Anterior cingulate cortex (tissue), 58 donors: ENCODE measurements at places on chromosomes 7 and 10.
A peak's percentile ranks its signal among the peaks of the same experiment; 100 is the strongest.

DNA sequence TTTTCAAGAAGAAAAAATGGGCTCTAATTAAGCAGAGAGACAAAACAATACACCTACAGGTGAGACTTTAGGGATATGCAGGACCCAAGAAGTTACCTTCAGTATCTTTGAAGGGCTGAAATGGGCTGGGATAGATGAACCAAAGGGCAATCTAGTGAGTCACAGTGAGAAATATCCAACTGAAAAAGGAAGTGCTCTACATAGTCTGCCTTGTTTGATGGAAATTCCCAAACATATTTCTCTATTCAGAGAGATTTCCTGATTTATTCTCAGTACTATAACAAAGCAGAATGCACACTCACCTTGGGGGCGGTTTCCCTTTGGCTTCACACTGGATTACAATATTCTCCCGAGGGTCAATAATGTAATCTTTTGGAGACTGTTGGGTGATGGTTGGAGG, 104.1 kb upstream of the LAMB4 start:
- DNase-seq, result no peak

GRCh38 chr10:29446327-29446726, 157.5 kb downstream of the LYZL1 start:
- DNase-seq, result no peak

- DNase-seq, result no peak
Measured at GRCh38 chr7:130945411-130945811, 211.4 kb upstream of the KLF14 start.

DNA sequence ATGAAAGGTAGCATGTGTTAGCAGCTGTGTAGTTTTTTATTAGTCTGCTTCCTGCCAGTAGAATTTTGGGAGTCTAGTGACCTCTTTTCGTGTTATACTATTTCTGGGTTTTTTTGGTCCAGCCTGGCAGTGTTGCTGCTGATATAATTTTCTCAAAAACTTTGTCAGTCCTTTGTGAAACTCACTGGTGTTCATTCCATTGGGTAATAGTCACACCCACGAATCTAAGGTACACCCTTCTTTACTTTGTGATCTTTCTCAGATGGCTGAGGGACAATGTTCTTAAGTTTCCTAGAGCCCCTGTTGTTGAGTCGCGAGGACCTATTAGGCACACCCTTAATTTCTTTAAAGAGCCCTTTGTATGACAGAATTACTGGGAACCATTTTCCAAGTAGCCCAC, 52.3 kb downstream of the TPST1 start:
- no peak for DNase-seq

DNA sequence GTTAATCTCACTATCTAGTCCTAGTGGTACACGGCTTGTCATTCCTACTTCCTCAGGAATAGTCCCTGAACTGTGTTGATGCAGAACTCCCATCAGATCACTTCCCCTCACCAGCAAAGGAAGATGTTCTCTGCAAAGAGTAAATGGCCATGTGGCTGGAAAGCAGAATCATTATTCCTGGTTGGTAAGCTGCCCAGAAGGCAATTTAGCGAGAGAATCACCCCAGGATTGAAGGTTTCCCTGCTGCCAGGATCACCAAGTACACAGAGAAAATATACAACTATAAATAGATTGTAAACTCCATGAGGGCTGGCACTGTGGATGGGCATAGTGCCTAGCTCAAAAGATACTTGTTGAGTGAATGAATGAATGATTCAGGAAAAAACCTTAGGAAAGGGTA, 115.0 kb downstream of the GFRA1 start:
- DNase-seq, result no peak

GRCh38 chr7:32047075-32047474, 23.1 kb downstream of the PDE1C start:
- no peak for DNase-seq

GRCh38 chr7:35424869-35425495, 171.1 kb upstream of the TBX20 start:
- peak; percentile 1 for DNase-seq

GRCh38 chr10:48199580-48200377, 74.7 kb downstream of the FRMPD2 start:
- DNase-seq, result no peak

GRCh38 chr7:121530227-121531174, 134.4 kb upstream of the FAM3C start:
- DNase-seq, result no peak

GRCh38 chr7:133815611-133816210, 311.4 kb upstream of the LRGUK start:
- DNase-seq, result no peak

DNA sequence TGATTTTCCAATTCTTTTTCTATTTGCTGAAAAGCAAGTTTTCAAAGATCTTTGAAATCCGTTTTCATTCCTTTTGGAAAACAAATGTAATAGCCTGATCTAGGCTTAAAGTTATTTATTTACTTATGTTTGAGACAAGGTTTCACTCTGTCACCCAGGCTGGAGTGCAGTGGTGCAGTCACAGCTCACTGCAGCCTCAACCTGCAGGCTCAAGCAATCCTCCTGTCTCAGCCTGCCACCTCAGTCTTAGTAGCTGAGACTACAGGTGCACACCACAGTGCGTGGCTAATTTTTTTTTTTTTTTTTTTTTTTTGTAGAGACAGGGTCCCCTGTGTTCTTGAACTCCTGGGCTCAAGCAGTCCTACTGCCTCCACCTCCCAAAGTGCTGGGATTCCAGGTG, 4.6 kb downstream of the ST7 start:
- DNase-seq, result no peak

- DNase-seq, result no peak
Measured at GRCh38 chr7:47455872-47456185, 126.1 kb downstream of the TNS3 start.

DNA sequence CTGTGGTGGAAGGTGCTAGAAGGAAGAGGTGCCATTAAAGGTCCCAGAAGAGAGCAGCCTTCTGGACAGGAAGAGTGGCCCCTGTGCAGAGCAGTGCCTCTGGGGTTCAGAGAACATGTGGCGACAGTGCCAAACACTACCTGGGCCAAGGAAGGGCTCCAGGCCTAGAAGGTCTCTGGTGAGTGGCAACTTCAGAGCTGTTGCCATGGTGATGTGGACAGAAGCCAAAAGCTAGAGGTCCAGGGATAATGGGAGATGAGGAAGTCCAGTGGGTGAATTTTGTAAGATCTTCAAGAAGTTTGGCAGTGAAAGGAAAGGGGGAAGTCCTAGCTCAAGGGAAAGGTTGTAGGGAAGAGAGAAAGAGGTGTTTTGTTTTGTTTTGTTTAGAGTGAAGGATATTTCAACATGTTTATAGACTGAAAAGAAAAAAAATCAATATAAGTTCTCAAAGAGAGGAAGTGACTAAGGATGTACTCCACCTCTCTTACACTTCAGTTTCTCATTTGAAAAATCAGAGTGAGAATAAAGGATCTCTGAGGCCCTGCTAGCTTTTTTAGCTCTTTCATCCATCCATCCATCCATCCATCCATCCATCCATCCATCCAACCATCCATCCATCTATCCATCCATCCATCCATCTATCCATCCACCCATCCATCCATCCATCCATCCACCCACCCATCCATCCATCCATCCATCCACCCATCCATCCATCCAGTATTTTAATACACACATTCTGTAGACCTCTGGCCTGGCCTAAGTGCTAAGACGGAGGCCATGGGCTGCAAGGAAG, 77.1 kb upstream of the DUSP5 start:
- DNase-seq, result no peak

- DNase-seq, result no peak
Measured at GRCh38 chr10:78255214-78255613, 221.6 kb downstream of the RPS24 start.

DNA sequence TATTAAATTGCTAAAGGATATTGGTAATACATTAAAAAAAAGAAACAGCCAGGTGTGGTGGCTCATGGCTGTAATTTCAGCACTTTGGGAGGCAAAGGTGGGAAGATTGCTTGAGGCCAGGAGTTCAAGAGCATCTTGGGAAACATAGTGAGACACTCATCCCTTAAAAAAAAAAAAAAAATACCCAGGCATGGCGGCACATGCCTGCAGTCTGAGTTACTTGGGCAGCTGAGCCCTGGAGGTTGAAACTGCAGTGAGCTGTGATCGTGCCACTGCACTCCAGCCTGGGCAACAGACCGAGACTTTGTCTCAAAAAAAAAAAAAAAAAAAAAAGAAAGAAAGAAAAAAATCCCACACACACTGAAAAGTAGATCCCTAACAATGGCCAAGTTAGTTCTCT, 59.7 kb downstream of the MACC1 start:
- DNase-seq, result no peak

DNA sequence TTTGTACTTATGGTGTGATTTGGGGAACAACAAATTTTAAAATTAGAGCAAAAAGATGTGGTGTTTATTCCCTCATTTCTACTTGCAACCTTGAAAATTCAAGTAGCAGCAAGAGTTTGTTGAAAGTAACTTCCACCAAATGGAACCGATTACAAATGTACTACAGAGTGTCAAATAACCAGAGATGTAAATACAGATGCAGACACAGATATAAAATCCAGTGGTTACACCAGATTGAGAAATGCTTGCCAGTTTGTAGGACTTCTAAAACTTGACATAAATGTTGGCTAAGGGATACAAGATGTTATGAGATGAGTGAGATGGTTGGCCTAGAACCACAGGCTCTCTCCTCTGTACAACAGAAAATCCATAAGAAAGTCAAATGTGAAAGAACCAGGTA, 162.1 kb downstream of the DIP2C start:
- no peak for DNase-seq

DNA sequence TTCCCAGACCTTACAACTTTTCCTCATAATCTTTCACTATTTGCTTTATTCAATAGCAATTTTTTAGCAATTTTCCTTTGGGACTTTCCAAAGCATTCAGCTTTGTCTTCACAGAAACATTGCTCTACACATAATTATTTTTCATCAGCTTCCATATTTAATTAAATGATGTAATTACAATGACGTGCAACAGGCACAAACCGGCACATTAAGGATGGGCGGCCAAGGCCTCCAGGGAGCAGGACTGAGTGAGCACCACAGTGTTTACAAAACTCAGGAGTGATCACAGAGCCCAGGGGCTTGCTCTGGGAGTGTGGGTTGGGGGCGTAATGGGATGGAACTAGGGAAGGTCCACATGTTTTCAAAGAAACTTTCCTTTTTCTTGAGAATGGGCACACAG, 69.8 kb downstream of the MAD1L1 start:
- DNase-seq, result no peak

DNA sequence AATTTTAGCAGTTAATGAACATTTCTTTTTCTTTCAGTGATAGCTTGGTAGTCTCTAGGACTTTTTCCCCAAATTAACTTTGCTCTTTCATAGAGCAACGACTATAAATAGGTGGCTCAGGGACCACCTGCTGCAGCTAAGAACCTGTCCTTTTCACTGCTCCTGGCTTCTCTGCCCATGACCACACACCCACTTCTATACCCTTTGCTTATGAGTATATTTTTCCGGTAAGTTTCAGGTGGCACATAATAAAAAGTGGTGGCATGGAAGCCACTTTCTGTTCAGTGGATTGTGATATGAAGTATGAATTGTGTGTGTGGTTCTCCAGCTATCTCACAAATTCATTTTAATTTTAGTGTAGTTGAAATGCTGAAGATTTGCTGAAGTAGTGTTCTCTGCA, 1.2 kb downstream of the ING3 start:
- DNase-seq, result no peak

DNA sequence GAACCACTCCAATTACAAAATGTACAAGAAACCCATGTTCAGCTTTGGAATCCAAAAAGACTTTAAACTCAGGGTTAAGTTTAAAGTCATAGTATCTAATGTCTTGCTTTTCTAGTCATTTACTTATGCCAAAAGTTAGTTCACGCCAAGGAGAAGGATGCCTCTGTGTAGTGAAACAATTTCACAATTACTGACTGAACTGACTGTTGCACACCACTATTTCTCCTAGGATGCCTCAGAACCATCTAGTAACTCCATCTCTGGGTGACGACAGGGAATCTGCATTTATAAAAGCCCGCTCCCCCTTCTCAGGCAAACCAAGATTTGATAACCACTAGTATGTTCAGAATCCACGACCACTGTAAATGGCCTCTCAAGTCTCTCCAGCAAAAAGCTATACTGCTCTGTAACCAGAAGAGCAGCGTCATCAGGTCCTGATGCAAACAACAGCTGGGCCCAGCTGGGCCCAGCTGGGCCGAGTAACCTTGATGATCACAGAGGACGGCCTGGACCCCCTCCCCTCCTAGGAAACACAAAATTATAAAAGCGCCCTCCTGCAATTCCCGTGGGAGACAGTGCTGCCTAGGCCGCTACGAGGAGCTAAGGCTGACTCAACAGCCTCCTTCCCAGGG, 680 bp upstream of the ADO start:
- no peak for DNase-seq

DNA sequence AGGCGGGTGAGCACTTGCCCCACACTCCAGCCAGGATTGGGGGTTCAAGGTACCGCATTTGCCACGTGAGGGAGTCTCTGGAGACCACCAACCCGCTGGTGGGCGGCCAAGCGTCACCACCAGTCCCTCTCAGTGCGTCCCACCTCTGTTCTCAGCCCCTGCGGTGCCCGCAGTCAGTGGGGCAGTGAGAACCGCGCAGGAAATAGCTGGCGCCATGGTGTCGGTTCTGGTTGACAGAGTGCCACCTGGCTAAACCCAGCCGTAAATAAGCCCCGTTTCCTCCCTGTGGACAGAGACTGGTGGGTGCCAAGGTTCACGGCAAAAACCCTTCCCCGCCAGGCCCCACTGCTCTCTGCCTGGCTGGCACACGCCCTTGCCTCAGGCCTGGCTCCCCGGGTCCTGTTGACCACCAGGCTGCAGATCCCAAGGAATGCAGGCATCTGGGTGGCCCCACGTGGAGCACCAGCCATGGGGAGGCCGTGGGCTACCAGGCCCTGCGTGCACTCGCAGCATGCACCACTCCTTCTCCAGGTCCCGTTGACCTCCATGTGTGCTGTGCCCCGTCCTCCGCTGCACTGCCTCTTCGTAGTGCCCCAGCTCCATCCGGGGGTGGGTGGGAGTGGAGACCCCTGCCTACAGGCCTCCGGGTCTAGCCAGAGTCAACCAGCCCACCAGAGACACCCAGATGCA, 140.0 kb downstream of the LHPP start:
- DNase-seq, result no peak

GRCh38 chr10:29496341-29497162, 138.2 kb downstream of the SVIL start:
- no peak for DNase-seq

DNA sequence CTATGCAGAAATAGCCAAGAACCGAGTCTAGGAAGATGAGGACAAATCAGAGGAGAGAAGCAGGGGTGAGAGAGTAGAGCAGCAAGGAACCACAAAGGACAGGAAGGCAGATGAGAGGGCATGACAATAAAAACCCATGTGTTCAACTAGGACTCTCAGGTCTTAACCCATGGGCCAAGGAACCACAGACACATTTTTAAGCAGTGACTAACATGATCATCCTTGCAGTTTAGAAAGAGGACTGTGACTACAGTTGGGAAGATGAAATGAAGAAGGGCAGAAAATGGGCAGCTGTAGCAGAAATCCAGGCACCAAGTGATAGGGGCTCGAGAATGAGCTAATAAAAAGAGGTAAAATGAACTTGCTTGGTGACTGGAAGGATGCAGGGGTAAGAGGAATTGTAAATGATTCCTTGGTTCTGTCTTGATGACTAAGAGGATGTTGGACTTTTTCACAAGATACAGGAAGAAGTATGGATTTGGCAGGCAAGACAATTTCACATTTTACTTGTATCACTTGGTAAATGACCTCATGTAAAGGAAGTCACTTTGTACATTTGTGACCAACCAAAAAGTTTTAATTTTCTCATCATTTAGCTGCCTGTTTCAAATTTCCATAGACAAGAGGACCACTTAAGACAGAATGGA, 22.8 kb downstream of the SGMS1 start:
- DNase-seq, result no peak

GRCh38 chr10:101155896-101156295, 24.8 kb downstream of the TLX1 start:
- no peak for DNase-seq

- DNase-seq, result no peak
Measured at GRCh38 chr7:988426-988911, 5.5 kb downstream of the CYP2W1 start.
